ENCODE measurements at places on chromosomes 2 and 18.

DNA sequence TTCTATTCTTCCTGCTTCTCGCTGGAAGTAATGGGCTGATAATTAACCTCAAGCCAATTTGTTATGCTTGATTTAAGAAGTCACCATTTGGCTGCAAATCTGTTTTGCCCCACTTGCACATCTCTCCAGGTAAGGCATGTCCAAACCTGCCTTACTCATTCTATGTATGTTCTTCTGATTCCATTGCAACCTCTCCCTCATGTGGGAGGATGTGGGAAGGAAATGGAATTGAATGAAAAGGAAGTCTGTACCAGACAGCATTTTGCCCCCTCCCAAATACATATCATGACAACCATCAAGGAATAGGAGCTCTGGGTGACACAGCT, 131.7 kb downstream of the NRP2 start:
- DNase-seq: no peak

DNA sequence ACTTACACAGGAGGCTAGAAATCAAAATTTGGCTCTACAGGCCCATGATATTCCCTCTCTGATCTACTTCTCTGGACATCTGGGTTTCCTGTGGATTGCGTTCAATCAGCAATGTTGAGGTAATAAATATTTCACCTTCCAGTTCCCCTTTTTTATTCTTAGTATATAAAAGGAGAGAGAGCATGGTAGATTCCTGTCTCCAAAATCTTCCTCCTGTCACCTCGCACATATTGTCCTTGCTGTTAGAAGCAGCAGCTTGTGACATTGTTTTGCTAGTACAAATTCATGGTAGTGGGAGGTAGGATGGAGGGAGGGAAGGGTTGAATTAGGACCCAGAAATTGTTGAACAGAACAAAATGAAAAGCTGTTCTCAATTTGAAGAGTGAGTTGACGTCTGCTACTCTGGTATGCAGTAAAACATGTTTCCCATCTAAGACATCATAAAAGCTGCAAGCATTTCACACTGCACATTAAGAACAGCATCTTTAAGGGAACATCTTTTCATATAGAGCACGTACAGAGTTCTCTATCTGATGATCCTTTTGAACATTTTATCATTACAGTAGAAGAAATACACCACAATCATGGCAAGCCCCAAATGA, 156.4 kb downstream of the RDH14 start:
- DNase-seq: no peak

GRCh38 chr18:6793455-6793854, 63.9 kb downstream of the ARHGAP28 start:
- no peak for DNase-seq

DNA sequence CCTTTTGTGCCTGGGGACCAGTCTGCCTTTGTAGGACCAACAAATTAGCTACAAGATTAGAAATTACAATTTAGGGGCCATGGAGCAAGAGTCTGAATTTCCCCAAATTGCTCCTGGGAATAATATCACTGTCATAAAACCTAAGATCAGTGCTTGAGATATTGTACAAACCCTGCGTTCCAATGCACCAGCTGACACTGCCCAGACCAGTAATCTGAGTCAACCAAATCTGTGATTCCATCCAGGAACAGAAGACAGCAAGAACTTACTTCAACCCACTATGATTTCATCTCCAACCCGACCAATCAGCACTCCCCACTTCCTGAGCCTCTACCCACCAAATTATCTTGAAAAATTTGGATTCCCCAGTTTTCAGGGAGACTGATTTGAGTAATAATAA, 1305.0 kb upstream of the NRXN1 start:
- DNase-seq: no peak

DNA sequence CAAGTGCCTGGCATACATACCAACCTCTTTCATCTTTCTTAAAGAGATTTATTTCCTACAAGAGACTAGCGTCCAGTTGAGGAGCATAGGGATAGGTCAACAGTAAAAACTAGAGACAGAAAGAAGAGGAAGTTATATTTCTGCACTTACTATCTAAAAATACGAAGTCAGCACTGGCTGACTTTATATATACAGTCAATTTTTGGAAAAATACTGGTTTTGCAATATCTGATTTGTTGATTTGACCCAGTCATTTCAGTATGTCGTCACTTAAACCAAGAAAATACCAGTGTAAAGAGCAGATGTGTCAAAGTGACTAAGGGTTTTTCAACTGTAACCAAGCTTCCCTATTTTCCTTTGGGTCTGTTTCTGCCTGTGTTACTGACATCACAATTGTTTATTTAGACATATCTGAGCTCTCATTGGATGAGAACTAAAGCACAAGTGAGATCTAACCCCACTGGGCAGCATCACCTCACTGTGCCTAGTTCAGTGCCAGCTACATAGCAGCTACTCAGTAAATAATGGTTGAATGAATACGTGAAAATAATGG, 23.0 kb downstream of the CYTIP start:
- no peak for DNase-seq

DNA sequence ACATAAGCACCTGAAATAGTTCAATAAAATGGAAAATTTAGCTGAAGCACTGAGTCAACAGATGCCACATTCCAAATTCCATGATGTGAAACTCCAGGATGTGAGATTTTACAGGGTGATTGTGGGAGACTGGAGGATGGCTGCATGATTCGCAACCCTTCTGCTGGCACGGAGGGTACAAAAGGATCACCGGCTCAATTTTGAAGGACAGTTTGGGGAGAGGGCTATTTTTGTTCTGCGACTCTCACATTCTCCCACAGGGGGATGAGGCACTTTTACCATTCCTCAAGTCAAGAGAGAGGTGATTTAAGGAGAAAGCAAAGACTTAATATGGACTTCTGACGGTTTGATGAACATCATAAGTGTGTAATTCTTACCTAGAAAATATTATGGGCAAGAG, 138.1 kb upstream of the CWC22 start:
- no peak for DNase-seq

- no peak for DNase-seq
Measured at GRCh38 chr2:176170602-176171305, 13.6 kb downstream of the HOXD3 start.

- no peak for DNase-seq
Measured at GRCh38 chr2:24022975-24023575, 13.2 kb downstream of the MFSD2B start.

- DNase-seq: no peak
Measured at GRCh38 chr2:109675666-109676345, 61.6 kb downstream of the SOWAHC start.

- DNase-seq: no peak
Measured at GRCh38 chr2:61995515-61995914, 90.0 kb downstream of the COMMD1 start.

DNA sequence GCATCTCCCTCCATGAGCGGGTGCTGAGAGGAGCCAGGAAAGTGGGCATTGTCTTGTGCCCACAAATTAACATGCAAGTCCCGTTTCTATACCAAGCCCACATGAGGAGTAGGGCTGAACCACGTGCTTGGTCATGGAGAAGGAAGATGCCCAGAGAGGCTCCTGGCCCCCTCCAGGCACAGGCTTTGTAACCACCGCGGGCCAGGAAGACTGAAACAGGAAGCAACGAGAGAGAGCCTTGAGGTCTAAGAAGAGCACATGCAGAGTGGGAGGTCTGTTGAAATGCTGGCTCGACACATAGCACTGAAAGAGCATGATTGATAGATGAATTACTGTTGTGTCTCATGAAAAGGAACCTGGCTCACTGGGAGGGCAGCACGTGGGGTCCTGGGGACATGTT, 36.3 kb downstream of the VWA3B start:
- DNase-seq: no peak

- no peak for DNase-seq
Measured at GRCh38 chr2:101754618-101755017, 57.1 kb downstream of the MAP4K4 start.

GRCh38 chr2:214126135-214126534, 284.7 kb upstream of the VWC2L start:
- DNase-seq: no peak

GRCh38 chr2:167424803-167425755, 536.8 kb downstream of the XIRP2 start:
- no peak for DNase-seq

DNA sequence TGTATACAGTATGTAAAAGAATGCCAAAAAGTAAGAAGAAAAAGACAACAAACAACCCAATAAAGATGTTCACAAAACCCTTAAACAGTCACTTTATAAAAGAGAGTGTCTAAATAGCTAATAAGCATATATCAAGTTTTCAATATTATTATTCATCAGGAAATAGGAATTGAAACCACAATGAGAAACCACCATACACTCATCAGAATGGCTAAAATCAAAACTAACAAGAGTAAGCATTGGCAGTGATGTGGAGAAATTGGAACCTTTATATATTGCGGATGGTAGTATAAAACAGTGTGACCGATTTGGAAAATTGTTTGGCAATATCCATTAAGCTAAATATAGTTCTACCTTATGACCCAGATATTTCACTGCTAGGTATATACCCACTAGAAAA, 20.5 kb upstream of the TGFA start:
- DNase-seq: no peak

- no peak for DNase-seq
Measured at GRCh38 chr2:1527153-1527992, 114.1 kb downstream of the TPO start.

DNA sequence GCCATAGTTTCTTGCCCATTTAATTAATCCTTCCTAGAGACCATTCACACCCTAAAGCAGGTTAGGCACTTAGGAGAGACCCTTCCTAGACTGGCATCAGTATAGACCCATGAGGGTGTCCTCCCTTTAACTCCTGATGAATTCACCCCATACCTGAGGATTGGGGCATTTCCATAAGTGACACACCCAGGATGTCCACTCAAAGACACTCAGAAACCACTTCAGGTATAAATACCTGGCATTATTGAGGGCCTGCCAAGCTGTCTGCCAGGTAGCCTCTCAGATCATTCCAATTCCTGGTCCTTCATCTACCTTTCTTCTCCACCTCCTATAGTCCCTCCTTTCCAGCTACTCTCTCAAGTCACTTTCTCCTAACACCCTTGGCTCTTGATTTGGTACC, 57.5 kb upstream of the SLC14A2 start:
- DNase-seq: no peak

GRCh38 chr2:77147153-77147552, 375.0 kb downstream of the LRRTM4 start:
- no peak for DNase-seq

Data from CD8-positive, alpha-beta memory T cell (primary cell).